Fibroblast of skin of left quadriceps (primary cell): ENCODE measurements at places on chromosomes 1 and 21.
A peak's percentile ranks its signal among the peaks of the same experiment; 100 is the strongest.

DNA sequence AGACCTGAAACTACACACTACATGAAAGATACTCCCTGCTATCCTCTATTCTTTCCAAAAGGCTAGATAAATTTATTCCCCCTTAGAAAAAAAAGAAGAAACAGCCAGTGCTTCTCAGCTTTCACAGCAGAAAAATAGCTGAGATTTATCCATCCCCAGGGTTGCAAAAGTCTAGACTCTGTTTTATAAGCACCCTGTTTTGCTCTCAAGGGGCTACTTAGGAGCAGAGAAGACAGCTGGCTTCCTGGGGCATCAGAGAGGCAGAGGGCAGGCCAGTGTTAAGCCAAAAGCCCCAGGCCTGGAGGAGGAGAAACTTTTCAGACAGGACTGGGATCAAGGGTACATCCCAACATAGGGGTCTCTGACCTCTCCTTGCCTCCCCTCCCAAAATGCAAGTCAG is 3.9 kb downstream of the LAMB3 start:
- DNase-seq = no peak

GRCh38 chr1:109508873-109509175 is 703 bp downstream of the AMIGO1 start:
- DNase-seq = no peak

DNA sequence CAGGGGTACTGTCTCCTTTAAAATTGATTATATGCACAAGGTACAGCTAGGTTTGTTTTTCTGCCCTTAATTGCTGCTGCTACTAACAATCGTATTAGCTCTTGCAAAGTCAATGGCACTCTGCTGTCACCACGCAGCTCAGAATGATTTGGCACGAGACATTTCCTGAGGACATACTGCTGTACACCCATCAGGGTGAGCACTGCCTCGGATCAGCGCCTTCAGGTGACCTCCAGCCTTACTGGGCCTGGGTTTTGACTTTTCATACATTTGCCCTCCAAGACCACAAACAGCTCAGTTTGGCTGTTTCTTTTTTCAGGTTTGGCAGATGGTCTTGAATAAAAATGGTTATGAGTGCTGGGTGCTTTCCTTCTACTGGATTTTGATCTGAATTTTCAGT is 110.9 kb downstream of the NTPCR start:
- no peak for DNase-seq

DNA sequence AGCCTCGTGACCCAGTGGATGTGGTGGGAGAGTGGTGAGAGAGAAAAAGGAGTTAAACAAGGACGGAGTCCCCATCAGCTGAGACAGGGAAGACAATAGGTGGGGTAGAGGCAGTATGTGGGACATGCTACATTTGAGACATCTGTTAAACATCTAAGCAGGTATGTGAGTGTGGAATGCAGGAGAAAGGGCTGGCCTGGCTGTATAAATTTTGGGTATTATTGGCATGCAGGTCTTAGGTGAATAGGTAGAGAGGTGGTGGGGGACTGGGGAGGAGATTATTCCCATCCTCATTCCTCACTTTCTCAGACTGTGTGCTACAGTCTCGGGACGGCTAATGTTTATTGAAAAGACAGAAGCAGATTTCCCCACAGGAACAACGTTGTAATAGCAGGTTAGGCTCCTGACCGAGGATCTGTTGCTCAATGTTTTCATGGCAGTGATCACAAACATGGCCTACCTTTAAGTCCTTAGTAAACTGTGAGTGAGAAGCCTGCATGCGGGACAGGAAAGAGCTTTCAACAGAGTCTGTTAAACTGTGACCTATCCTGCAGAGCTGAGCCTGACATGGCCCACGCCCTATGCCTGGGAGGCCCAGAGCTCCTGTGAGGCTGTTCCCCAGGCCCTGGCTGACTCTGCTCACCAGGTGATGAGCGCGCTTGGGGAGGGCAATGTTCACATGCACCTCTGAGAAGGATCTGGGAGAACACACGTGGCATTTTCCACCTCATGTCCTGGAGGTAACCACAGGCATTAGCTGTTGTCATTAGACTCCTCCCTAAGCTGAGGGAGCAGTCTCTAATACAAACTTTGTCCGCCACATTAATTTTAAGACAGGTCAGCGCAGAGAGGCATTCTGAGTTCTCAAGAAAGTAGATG is 16.5 kb downstream of the VSIG8 start:
- no peak for DNase-seq

- DNase-seq = no peak
Measured at GRCh38 chr1:152697701-152698600, at the start of gene LCE2A. LCE2A (plus strand) TSS chr1:152698345; CDS start chr1:152698902, 557 bp downstream.

- no peak for DNase-seq
Measured at GRCh38 chr21:39467746-39468145, 16.0 kb downstream of the SH3BGR start.

DNA sequence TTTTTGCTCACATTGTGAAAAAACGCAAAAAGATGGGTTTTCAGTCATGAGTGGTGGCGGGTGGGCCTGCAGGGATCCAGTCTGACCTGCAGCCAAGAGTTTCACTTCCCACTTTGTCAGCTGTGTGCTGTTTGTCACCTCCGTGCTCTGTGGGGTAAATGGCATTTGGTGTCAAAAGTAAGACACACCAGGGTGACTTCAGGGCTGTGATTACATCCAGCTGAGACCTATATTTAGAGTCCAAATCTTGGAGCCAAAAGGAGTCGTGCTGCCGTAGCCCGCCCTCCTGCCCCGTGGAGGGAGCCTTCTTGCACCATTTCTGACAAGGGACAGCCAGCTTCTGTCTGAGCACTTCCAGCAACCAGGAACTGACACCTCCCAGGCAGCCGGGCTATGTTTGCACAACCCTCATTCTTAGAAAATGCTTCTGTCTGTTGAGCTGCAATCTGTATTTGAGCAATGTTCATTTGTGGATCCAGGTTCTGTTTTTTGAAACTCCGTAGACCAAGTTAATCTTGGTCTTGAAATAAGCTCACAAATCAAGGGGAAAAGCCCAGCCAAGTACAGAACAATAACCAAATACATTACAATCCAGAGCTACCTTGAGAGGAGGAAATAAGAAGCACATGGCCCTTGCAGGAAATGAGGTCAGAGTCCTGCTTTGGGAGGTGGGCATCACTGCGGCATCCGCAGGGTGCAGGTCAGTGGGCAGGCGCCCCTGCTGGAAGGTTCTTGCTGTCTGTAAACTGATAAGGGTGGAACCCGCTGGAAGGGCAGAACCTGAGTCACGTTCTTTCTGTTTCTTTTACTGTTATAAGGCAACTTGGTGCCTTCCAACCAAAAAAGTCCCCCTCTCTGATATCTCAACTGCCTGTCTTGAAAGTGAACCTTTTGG is 14.4 kb downstream of the ABCG1 start:
- DNase-seq = no peak

DNA sequence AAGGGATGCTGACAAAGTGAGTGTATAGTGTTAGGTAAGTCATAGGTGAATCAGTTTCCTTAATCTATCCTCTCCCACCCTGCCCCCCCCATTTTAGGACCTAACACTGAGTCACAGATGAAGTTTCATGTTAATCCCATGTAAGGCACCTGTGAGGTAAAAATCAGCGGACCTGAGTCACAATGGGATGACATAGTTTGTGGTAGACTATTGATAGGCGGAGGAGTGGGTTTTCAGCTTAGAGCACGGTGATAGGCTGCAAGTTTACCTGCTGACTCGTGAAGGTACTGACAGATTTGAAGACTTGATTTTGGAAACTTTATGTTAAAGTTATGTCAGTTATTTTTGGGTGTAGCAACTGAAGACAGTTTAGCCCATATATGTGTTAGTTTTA is 1.7 kb downstream of the TOR1AIP1 start:
- no peak for DNase-seq

- peak; percentile 60 for DNase-seq
Measured at GRCh38 chr21:25080141-25080540, 527.1 kb downstream of the MRPL39 start.

DNA sequence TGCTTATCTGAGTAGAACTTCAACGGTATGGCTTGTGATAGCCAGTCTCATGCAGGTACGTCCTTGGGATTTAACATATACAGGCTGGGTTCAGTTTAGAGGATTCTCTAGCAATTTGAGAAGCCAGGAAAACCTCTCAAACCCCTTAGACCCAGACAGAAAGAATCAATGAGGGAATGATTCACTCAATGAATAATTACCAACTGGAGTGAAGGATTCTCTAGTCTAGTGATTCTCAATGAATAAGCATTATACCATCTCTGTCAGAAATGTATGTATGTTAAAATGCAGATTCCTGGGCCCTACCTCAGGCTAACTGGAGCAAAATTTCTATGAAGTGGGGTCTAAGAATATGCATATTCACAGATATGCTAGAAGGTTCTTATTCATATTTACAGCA is 54.5 kb upstream of the APP start:
- DNase-seq = no peak
